T1000 (cell line): ENCODE measurements at places on chromosomes 13 and 19.
A peak's percentile ranks its signal among the peaks of the same experiment; 100 is the strongest.

DNA sequence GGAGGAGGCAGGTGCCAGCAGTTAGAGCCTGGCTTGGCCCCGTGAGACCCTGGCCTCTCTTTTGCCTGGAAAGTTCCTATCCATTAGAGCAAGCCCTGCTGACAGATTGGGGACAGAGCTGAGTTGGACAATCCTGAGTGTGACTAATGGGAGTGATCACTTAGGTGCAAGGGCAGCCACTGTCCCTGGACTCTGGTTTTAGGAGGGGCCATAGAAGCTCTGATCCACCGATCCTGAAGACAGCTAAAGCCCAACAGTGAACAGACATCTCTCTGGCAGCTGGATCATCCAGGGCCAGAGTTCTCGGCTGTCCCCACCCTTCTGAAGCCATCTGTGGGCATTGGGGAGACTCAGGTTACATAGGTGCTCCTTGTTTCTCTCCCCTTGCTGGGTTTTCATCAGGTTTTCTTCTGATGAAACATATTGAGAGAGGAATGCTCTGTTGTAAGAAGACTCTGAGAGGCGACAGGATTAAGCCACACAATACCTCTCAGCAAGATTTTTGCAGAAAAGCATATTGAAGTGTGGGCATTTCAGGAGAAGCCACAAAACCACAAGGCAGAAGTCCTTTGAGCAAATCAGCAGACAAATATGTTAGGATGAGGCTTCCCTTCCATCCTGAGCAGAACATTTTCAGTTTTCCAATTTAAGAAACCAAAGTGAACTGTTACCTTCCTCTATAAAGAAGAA is 288.0 kb upstream of the MAB21L1 start:
- no peak for DNase-seq

DNA sequence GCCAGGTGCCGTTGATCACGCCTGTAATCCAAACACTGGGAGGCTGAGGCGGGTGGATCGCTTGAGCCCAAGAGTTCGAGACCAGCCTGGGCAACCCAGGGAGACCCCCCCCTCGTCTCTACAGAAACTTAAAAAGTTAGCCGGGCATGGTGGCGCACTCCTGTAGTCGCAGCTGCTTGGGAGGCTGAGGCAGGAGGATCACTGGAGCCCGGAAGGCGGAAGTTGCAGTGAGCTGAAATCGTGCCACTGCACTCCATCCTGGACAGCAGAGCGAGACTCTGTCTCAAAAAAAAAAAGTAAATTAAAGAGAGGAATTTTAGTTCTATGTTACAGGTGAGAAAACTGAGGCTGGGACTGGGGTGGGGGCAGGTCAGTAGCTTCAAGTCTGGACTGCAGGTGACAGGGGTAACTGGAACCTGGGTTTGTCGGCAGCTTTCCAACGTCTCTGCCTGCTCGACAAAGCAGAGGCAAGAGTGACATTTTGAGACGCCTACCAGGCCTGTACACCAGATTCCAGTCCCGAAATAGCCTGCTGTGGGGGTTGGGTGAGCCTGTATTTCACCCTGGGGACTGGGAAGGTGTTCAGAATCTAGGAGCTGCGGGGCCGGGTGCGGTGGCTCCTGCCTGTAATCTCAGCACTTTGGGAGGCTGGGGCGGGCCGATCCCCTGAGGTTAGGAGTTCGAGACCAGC is 1.2 kb downstream of the SELENOW start:
- DNase-seq: no peak

DNA sequence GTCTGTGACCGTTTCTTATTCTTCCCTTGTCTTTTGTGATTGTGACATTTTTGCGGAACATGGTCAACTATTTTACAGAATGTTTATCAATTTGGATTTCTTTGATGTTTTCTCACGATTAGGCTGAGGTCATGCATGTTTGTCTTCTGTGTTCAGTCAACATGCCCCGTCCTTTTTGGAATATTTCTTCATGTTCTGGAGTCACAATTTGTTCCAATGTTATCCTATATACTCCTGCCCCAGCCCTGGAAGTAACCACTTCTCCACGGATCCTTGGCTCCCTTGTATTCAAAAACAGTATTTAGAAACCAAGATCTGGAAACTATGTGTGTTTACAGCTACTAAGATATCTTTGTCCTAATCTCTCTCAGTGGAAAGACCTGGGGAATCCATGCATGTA is 9.6 kb downstream of the CARD8 start:
- no peak for DNase-seq

GRCh38 chr19:17646441-17646840 is 41.7 kb downstream of the UNC13A start:
- no peak for DNase-seq

- DNase-seq: no peak
Observed at GRCh38 chr13:36146511-36147269, 15.5 kb upstream of the DCLK1 start.

GRCh38 chr19:41868120-41868988 is 8.3 kb downstream of the RPS19 start:
- DNase-seq: no peak

DNA sequence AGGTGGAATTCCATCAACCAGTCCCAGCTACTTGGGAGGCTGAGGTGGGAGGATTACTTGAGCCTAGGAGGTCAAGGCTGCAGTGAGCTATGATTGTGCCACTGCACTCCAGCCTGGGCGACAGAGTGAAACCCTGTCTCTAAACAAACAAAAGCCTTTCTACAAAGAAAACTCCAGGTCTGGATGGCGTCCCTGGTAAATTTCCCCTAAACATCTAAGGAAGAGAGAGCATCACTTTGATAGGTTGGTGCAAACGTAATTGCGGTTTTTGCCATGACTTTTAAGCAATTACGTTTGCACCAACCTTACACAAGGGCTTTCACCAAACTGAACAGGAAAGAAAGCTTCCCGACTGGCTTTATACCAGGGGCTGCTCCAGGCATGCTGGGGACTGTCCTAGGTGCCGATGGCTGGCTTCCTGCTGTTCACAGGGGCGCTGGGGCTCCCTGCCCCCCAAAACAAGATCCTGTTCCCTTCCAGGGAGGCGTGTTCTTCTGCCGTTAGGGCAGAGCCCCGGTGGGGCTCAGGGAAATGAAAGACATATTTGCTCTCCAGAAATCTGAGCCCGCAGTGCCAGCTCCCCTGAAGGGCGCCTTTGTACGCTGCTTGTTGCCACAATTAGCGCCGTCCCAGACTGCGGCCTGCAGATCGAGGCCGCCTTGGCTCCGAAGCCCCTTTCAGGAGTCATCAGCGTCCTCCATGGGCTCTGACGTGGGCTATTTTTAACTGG is 38.7 kb upstream of the KLF2 start:
- no peak for DNase-seq

- DNase-seq: no peak
Observed at GRCh38 chr19:13146763-13147563, 3.2 kb downstream of the STX10 start.

- DNase-seq: no peak
Observed at GRCh38 chr19:4547303-4548237, 7.7 kb upstream of the LRG1 start.

GRCh38 chr13:32309312-32310133 is 5.6 kb downstream of the ZAR1L start:
- no peak for DNase-seq

DNA sequence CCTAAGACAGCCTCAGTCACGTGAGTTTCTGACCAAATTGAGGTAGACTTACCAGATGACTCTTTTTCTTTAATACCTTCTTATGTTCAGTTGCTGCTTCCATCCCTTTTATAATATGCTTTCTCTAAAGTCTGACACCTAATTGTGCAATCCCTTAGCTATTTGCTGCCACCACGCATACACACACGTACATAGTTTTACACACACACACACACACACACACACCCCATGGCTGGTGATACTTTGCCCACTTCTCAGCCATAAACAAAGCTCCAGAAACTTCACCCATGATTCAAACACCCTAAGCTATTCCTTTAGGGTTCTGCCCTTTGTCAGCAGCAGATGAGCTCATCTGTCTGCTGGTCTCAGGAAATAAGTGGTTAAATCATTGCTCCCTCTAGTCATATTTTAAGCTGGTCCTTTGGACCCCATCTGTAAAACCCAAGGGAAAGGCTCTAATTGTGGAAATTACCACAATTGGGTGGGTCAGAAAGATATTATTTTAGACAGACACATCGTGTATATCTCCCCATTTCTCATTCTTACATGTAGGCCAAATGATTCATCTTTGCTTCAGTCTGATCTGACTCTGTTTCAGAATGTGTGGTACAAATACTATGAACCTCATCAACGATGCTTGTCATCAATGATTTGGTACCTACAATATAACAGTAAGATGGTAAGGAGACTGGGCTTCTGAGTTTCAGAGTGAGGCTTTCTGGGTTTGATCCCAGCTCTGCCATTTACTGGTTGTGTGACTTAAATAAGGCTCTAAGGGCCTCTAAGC is 69.2 kb downstream of the NALCN start:
- DNase-seq: no peak

GRCh38 chr13:90552702-90553101 is 794.8 kb upstream of the MIR17HG start:
- no peak for DNase-seq

- peak; percentile 23 for DNase-seq
Observed at GRCh38 chr13:94968040-94968756, 255.9 kb upstream of the SOX21 start.

- no peak for DNase-seq
Observed at GRCh38 chr13:29903996-29904395, 53.6 kb upstream of the UBL3 start.

DNA sequence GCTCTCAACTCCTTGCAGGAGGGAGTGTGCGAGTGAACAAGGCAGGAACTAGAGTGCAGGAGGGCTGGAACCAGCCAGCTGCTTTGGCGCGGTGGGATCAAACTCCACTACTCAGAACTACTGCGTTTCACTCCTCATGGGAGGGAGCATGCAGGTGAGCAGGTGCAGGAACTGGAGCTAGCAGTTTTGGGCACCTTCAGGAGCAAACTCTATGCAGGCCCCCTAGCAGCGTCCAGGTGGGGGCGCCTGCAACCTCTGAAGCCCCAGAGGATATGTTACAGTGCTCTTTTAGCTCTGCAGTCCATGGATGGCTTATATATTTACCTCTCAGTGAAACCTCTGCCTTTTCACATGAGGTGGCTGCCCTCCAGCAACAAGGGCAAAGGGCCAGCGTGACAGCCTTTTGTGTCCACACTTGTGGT is 1303.4 kb downstream of the PCDH9 start:
- no peak for DNase-seq

- DNase-seq: no peak
Observed at GRCh38 chr13:40317980-40318327, 348.5 kb downstream of the FOXO1 start.

- no peak for DNase-seq
Observed at GRCh38 chr13:34942732-34943435, 814 bp downstream of the NBEA start.

DNA sequence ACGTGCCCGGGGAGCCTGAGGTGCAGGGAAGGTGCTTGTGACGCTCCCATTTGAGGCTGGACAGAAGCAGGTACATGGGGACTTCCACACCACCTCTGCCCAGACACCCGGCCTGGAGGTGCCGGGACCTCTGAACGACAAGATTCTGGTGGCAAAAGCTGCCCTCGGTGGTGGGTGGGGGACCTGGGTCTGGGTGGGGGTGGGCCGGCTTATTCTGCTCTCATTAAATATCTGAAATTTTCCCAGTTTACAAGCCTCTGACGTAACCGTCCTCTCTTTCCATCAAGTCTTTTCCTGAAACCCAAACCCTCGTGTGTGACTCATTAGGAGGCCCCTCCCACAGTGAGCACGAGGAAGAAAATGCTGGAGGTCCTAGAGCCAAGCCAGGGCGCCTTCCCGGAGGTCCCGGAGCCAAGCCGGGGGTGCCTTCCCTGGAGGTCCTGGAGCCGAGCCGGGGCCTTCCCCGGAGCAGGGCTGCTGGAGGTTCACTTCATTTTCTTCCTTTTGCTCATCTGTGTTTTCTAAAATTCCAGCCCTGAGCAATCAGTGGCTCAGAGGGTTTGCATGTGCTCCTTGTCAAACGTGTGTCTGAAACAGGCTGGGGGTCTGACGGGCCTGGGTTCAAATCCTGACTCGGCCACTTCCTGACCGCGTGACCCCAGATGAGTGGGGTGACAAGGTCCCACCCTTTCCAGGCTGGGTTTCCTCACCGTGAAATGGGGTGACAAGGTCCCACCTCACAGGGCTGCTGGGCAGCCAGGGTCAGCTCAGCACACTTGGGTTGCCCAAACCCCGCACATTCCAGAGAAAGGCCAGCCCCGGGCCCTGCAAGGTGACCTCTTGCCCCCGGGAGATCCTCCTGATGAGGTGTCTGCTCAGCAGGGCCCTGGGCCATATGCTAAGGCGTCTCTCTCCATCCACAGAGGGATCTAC is 10.0 kb downstream of the CFD start:
- DNase-seq: peak; percentile 83

DNA sequence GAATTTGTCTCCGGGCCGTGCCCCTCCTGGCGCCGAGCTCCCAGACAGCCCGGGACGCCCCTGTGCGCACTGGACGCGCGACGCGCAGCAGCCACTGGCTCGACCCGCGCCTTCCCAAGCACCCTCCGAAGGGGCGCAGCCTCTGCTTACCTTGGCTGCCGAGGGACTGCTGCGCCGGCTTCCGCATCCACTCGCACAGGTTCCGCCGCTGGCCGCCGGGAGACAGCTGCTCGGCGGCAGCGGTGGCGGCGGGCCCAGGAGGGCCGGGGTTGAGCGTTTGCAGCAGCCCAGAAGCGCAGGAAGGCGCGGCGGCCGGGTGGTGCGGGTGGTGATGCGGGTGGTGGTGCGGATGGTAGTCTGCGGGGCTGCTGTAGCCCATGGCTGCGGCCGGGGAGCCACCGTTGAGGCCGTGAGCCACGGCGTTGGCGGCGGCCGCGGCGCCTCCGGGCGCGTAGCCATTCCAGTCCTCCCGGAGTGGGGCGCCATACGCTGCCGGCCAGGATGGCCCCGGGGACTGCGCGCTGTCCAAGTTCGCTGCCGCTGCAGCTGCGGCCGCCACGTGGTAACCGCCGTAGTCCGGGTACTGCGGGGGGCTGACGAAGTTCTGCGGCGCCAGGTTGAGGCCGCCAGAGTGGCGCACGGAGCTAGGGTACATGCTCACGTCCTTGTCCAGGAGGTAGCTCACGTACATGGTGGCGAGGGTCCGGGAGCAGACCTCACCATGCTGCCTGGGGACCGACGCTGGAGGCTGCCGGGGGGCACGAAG is 616 bp downstream of the CDX2 start:
- DNase-seq: no peak

DNA sequence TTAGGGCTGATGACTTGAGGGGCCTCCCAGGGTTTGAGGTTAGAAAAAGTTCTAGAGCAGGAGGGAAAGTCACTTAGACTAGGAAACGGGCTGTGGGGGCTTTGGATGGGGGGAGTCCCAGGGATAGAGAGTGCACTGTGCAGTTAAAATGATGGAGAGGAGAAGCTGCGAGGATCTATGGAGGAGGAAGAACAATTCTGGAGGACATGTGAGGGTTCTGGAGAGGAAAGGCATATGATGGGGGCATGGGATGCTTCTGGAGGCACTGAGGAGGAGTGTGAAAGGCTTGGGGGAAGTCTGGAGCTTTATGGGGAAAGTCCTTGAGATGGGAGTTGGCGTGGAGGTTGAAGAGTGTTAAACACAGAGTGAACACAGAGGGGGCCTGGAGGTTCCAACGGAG is 2.2 kb downstream of the KCNC3 start:
- no peak for DNase-seq

- DNase-seq: no peak
Observed at GRCh38 chr13:64057372-64058020, 2641.8 kb upstream of the PCDH20 start.

- no peak for DNase-seq
Observed at GRCh38 chr13:84362777-84363176, 480.5 kb upstream of the SLITRK1 start.

- DNase-seq: peak; percentile 21
Observed at GRCh38 chr19:3047496-3048189, 14.7 kb downstream of the TLE5 start.

- DNase-seq: peak; percentile 69
Observed at GRCh38 chr19:7869453-7869909, 4.7 kb downstream of the PRR36 start.
